HuH-7 (cell line): ENCODE measurements at places on chromosomes 5 and 9.

DNA sequence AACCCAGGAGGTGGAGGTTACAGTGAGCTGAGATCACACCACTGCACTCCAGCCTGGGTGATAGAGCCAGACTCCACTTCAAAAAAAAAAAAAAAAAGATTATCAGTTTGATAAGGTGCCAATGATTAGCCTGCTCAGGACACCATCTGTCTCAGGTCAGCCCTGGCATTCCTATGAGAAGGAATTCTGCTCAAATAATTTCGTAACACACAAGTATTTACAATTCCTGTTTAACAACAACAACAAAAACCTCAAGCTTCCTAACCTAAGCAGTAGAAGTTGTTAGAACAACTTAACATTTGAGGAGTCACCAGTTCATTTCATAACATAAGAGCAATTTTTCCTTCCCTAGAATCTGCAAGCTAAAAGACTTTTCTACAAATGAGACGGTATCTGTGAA lies 85.0 kb downstream of the LHFPL2 start:
- DNase-seq: no peak

DNA sequence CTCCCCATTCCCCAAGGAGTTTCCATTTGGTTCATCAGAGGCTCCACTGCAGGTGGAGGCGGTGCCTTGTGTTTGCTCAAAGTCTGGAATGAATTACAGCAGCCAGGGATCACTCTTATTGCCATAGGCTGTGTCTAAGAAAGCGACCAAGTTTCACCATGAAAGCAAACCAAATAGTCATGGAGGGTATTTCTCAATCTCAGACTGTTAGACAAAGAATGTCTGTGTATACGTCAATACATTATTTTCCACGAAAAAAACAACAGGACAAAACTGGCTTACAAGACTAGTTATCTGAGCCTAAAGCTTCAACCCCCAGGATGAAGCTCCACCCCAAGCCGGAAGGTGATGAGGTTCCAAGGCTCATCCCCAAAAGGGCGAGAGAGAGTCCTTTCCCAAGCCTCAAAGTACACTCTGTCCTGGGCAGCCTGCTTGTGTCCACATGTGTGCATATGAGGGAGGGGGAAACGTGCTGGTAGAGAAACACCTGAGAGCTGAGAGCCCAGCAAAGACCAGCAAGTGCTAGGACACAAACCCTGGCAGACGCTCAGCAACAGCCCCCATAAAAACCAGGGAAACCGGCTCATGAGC lies 4.3 kb downstream of the B4GALT1 start:
- DNase-seq: no peak

DNA sequence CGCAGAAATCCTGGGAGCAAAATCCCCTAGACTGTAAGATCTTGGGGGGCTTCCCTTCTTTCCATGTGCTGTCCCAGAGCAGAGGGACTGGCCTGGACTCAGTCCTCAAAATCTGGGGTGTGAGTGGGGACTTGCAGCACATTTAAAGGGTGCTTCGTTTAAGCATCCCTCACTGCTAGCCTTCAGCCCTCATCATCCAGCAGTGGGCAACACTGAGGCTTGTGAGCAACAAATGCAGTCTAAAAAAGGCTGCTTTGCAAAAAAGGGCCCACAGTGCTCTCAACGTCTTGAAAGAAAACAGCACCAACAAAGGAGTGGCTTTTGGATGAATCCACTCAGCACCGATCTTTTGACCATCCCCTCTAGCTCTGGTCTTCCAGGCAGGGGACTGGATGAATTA lies 128.3 kb upstream of the TBC1D2 start:
- no peak for DNase-seq

GRCh38 chr9:115633104-115633503 lies 515.1 kb upstream of the TNC start:
- no peak for DNase-seq

GRCh38 chr5:93044859-93045666 lies 536.0 kb downstream of the NR2F1-AS1 start:
- no peak for DNase-seq

DNA sequence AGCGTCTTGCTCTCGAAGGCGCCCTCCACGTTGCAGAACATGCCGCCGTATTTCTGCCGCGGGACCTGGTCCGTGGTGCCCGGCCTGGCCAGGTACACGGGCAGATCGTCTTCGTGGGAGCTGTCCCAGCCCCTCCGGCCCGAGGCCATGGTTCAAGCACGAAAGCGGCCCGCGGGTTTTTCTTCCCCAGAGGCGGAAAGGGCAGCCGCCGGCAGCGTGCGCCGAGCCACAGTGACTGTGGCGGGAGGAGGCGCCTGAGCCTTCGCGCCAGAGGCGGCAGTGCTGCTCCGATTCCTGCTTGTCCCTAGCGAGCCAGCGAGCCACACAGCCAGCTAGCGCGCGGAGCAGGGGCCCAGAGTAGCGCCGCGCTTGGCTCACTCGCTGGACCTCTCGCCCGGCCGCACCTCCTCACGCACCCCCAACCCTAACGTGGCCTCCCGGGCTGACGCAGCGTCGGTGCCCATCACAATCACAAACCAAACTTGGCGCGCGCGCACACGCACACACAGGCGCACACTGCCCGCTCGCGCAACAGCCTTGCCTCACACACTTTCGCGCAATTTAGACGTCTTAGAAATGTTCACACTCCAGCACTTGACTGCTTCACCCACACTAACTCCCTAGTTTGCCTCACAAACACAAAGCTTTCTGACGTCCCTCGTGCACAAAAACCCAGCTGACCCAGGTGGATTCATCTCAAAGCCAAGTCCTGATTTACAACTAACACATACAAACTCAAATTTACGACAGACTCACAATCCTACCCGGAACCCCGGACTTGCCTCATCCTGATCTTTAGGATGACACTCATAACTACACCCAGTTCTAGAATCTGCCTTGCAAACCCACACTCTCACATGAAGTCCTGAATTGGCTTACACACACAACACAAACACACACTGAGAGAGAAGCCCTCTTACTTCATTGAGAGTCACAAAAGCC lies at the start of gene DPYSL3:
TSS of gene DPYSL3 (minus strand) at position 359 of the 942 bp plus-strand sequence. CDS start at position 149, 210 bp downstream.
- peak; percentile 58 for DNase-seq

GRCh38 chr5:151799407-151799806 lies 27.7 kb downstream of the G3BP1 start:
- no peak for DNase-seq

DNA sequence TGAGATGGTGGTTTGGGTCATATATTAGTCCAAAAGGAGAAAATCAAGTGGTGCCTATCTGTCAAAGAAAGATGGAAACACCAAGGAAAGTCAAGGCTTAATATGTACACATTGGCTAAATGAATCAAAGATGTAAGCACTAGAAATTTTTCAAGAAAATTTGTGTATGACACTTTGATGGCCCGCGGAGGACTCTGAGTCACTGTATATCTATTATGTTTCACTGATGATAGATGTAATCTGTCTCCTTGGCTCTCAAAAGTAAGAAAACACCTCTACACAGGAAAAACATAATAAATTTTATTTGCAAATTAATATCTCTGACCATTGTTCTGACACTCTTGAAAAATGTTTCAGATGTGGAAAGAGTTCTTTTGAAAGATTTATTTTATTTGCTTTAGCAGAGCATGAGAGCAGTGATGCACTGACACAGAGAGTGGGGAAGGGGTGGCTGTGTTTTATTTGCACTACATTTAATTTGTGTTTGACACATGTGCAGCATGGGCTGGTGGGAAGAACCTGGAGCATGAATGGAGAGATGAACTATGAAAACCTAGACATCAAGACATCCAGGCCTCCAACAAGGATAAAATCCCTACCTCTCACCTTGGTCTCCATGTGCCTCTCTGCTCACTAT lies 180.8 kb upstream of the GAS1 start:
- no peak for DNase-seq

GRCh38 chr9:77667151-77667550 lies 19.0 kb upstream of the GNA14 start:
- no peak for DNase-seq

DNA sequence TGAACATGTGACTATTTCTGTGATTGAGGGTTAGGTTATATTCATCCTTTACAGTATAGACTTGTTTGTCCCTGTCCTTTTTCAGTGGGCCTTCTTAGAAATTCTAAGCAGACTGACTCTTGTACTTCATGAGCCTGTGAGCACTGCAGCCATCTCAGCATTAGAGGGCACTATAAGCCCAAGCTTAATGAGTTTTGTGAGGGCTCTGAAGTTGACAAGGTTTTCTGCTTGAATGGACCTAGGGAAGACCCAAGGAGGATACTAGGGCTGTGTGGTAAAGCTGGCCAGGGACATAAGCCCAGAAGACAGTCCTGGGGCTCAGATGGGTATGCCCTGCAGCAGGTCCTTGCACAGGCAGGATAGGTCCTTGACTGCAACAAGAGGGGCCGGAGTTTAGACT lies 126.5 kb downstream of the MRPS30 start:
- no peak for DNase-seq

- DNase-seq: no peak
Measured at GRCh38 chr5:3508395-3508794, 87.2 kb upstream of the IRX1 start.
